ENCODE measurements at places on chromosomes 7 and 10.

DNA sequence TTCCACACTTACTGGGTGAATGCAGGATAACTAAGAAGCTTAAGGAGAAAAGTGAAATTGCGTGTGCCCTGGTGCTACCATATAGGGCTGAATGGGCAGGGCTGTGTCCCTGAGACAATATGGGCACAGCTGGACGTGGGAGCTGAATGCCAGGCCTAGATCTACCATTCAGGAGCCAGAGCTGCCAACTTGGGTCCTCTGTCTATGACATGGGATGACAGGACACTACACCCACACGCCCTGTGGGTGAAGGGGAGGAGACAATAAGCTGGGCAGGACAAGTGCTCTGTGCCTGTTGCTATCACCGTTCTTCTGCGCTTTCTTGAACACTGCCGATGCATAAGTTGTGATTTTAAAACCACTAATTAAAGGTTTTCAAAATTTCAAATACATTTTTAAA, 293.9 kb downstream of the TNS3 start:
- no peak for DNase-seq

DNA sequence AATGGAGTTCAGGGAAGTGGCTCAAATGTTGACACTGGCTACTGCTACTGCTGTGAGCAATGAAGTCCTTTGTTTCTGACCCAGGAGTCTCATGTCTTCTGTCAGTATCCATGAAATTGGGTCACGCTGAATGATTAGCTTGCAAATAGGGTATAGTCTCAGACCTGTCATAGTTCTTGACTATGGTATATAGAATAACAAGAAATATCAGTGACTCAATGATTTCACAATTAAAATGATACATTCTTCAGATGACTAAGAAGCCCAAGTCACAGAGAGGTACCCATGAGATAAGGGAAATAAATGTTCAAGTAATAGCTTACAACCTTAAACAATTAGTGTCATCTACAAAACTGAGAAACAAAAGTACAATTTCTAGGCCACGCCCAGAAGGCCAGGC, 89.3 kb downstream of the LYZL2 start:
- DNase-seq, result no peak

- no peak for DNase-seq
Observed at GRCh38 chr10:78894089-78894840, 174.5 kb upstream of the ZMIZ1 start.

GRCh38 chr10:127194599-127194998, 1.8 kb downstream of the INSYN2A start:
- no peak for DNase-seq

DNA sequence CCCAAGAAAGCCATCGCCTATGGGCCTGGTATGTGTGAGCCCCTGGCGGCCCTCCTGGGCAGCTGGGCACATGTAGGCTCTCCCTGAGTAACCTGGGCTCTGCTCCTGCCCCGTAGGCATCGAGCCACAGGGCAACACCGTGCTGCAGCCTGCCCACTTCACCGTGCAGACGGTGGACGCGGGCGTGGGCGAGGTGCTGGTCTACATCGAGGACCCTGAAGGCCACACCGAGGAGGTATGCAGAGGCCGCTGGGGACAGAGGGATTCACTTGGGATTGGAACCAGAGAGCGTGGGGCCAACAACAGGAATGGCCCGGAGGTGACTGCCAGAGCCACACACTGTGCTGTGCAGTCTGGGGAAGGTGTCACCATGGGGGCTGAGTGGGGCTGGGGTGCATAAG, 7.3 kb downstream of the FLNC start:
- DNase-seq, result no peak

GRCh38 chr7:110003827-110004226, 1087.1 kb upstream of the LRRN3 start:
- DNase-seq, result no peak

DNA sequence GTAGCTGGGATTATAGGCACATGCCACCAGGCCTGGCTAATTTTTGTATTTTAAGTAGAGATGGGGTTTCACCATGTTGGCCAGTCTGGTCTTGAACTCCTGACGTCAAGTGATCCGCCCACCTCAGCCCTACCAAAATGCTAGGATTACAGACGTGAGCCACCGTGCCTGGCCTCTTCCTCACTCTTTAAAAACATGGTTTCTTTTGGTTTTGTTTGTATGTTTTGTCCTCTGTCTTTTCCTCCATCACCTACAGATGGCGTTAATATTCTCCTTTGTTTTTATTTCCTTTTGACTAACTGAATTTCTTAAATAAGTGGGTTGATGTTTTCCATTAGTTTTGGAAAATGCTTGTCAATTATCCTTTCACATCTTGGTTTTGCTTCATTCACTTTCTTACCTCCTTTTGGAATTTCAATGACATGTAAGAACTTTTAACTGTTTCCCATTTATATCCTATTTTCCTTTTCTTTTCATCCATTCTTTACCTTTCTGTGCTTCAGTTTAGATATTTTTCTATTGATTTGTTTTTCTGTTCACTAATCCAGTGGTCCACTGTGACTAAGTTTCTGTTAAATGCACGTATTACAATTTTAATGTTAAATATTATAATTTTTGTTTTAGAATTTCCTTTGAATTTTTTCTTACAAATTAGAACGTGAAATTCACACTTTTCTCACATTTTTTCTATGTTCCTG, 104.1 kb downstream of the ZNF467 start:
- DNase-seq, result no peak

- DNase-seq, result no peak
Observed at GRCh38 chr10:109928475-109928891, 5.2 kb upstream of the XPNPEP1 start.

GRCh38 chr7:151426904-151427704, 12.8 kb downstream of the CRYGN start:
- DNase-seq, result no peak

Measured in NCI-H510A treated with DMSO at 0.1 percent for 48 hours (cell line).